ENCODE measurements at places on chromosomes 13 and 19. TPM values are rescaled to one million over a fixed set of nuclear protein-coding genes. Genes with fewer than 3 reads are reported as not detected.

MCEMP1 gene
- 0.30 TPM for total RNA-seq

GRCh38 chr19:52095172-52096014, at the start of gene ZNF841:
Gene ZNF841, minus strand, starts transcription at chr19:52095765. Its CDS starts 10,964 bp downstream, at chr19:52084801.
- peak; percentile 98 for DNase-seq

MBD3L2B gene
- total RNA-seq, result not detected

- DNase-seq, result peak; percentile 72
Measured at GRCh38 chr13:98484289-98485219, 92.4 kb downstream of the STK24 start.

GRCh38 chr19:47024502-47024901, 4.9 kb downstream of the NPAS1 start:
- DNase-seq, result no peak

DNA sequence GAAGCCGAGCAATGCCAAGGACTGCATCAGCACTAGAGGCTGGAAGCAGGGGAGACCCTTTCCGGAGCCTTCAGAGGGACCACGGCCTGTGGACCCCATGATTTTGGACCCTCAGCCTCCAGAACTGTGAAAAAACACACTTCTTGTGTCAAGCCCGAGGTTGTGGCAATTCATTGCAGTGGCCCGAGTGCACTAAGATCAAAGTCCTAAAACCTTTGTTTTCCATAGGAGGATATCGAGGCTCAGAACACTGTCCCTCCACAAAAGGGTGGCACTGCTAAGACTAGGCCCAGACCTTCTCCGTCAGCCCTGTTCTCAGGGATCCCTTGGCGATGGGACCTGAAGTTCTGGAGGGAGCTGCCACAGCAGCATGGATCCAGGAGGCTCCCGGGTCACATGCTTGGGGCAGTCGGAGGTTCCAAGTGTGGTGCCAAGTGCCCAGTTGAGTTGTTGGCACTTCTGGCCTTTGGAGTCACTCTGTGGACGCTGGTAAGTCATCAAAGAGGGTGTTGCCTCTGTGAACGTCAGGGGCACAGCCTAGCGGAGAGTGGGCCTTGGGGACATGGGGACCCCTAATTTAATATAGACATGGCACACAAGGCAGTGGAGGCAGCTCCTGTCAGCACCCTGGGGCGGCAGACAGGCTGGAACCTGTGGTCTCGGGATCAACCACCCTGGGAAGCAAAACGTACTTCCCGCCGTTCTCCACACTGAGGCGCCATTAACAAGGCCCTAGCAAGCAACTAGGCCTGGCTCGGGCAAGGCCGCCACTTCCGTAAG, 199.2 kb downstream of the COL4A1 start:
- DNase-seq, result no peak

DNA sequence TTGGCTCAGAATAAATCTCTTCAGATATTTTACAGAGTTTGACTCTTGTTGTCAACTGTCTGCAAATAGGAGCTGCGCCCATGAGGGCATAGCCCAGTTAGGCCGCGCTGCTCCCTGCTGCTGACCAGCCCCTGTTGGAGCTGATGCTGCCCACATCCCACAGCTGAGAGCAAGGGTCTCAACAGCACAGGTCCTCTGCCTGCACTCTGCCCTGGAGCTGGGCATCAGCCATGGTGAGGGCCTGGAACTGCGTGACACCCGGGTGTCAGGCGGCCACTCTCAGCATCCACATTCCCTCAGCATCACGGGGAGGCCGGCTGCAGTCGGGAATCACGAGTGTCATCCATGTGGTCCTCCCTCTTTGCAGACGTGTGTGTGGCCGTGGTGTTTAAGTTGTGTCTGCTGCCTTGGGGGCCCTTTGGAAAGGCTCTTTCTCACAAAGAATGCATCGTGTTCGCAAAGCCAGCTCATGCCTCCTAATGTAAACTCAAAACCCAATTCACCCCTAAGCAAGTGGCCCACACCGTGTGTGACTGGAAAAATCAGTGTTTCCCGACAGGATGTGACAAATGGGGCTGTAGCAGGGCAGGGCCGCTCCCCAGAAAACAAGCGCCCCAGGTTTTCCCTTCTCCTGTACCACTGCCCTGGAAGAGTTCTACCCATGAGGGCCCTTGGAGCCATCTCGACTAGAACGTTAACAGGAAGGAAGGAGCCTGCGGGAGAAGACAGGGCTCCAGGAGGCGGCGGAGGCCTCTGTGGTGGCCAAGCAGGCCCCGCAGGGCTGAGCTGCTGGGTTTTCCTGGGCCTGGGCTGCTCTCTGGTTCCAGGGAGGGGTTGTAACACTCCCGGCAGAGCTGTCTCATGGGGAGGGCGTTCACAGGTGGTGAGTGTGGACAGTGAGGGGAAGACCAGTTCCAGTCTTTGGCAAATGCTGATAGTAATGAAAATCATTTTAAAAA, 20.3 kb downstream of the ATP11A start:
- no peak for DNase-seq

IL27RA gene
- total RNA-seq, result 3.6 TPM

CNN1 gene
- 81.4 TPM for total RNA-seq

- DNase-seq, result no peak
Measured at GRCh38 chr19:4087787-4088679, 21.3 kb upstream of the ZBTB7A start.

GRCh38 chr13:94318418-94318817, 161.1 kb downstream of the DCT start:
- DNase-seq, result no peak

- no peak for DNase-seq
Measured at GRCh38 chr13:111905609-111905945, 161.4 kb upstream of the SOX1 start.

- DNase-seq, result no peak
Measured at GRCh38 chr19:44712864-44713515, 14.0 kb downstream of the CEACAM16 start.

- DNase-seq, result no peak
Measured at GRCh38 chr13:26619358-26619757, 61.9 kb downstream of the WASF3 start.

DNA sequence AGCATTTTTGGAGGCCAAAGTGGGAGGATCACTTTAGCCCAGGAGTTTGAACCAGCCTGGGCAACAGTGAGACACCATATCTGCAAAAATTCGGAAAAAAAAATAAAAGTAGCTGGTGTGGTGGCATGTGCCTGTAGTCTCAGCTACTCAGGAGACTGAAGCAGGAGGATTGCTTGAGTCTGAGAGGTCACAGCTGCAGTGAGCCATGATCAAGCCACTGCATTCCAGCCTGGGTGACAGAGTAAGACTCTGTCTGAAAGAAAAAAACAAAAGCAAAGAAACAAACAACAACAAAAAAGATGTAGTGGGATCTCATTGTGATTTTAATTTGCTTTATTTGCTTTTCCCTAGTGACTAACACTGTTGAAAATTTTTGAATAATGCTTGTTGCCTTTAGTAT, 394.7 kb upstream of the KLHL1 start:
- no peak for DNase-seq

GRCh38 chr19:48158210-48158790, 11.8 kb downstream of the LIG1 start:
- no peak for DNase-seq

PLIN5 gene
- 35.0 TPM for total RNA-seq

DNA sequence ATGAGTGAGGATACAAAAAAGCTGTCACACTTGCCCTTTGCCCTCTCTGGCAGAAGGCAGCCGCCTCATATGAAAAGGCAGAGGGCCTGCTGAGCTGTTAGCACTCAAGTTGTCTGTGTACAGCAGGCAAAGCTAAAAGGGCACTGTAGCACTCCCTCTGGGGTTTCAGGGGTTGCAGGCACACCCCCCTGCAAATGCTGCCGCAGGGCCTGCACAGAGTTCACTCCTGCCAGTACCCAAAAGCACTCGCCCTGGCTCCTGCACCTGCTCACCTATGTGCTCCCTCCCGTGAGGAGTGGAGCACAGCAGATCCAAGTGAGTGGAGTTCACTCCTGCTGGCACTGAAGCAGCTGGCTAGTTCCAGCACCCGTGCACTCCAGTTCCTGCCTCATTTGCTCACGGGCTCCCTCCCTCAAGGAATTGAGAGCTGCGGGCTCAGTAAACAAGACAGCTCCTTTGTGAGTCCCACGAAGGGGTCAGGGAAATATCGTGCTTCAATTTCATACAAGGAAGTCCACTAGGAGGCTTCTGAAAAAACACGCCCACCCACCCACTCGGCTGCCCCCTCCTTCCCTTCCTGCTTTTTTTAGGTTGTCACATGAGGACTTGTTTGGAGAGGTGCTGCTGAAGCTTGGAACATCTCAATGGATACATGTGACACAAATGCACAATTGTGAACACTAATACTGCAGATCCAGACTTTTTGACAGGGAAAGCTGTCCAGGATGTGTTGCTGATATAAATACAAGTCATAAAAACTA, 9.9 kb upstream of the RCBTB2 start:
- DNase-seq, result peak; percentile 70
